ENCODE measurements at places on chromosomes 5 and 9.

- peak; percentile 40 for DNase-seq
Measured at GRCh38 chr9:136225366-136225747, 20.3 kb downstream of the QSOX2 start.

- DNase-seq, result no peak
Measured at GRCh38 chr5:88503041-88503345, 234.3 kb upstream of the TMEM161B start.

GRCh38 chr5:81786991-81787390 is 36.1 kb upstream of the SSBP2 start:
- DNase-seq, result no peak

DNA sequence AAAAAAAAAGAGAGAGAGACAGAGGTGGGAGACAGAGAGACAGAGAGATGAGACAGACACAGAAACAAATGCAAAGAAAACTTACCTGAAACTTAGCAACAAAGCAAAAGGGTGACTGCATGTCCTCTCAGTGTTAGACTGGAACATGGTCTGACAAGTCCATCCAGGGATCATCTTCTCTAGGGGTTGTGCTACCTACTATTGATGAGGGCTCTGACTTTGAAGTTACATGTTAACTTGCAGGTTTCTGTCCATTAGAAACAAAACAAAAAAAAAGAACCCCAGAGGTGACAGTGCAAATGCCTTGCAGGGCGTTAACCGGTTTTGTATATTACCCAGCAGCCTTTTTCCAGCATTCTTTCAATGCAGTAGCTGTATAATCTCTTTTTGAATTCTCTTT is 13.6 kb upstream of the SPARC start:
- DNase-seq, result no peak

GRCh38 chr9:17528859-17529258 is 50.0 kb upstream of the SH3GL2 start:
- DNase-seq, result no peak

- no peak for DNase-seq
Measured at GRCh38 chr5:12277504-12278192, 373.4 kb upstream of the CTNND2 start.

DNA sequence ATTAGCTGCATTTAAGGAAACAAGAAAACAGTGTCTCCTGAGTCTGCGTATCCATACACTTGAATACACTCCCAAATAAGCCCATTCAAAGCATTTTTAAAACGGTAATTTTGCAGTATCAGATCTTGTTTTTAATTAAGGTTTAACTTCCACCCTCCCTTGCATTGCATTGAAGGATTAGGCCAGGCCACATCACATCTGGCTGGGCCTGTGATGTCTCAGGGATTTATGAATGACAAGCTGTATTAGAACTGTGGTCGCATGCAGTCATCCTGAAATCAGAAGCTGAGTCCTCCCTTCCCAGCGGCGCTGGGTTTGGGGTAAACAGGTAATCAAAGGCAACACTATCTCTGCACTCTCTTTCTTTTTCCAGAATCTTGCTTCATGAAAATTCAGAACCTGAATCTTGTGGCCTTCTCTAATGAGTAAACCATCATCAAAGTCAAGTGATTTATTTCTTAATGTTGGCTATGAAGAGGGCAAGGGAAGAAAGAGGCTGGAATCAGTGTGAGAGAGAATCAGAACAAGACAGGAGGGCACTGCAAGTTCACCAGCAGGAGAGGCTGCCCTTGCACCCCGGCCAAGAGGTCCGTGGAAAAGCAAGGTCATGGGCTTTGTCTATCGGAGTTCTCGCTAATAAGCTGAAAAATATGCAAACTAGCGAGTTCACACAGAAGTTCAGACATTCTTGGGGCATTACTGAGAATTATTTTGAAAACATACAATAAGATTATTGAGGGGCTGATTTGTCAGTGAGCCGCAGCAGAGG is 80.0 kb upstream of the ZSWIM6 start:
- DNase-seq, result no peak

- no peak for DNase-seq
Measured at GRCh38 chr9:76150013-76150412, 244.2 kb downstream of the RFK start.

- no peak for DNase-seq
Measured at GRCh38 chr5:30401479-30402058, 791.9 kb upstream of the CDH6 start.

DNA sequence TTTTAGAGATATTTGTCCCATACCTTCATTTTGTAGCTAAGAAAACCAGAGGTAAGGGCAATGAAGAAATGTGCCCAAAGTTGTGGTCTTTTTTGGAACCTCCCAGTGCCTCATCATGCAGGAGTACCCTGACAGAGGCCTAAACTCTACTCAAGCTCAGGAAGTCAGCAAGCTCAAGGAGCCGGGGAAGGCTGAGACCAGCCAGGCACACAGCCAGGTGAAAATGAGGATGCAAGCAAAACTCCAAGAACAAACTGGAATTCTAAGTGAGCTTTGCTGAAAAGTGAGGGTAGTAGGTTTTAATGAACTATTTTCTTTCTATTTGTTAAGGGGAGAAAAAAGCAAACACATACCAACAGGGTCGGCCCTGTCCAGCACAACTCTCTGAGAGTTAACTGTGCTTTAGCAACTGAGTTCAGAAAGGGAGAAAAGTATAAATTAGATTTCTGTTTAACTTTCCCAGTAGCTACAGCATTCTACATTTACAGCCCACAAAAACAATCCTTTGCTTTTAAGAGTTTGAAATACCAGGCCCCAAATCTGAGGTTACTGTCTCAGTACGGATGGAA is 146.4 kb downstream of the GNAQ start:
- no peak for DNase-seq

DNA sequence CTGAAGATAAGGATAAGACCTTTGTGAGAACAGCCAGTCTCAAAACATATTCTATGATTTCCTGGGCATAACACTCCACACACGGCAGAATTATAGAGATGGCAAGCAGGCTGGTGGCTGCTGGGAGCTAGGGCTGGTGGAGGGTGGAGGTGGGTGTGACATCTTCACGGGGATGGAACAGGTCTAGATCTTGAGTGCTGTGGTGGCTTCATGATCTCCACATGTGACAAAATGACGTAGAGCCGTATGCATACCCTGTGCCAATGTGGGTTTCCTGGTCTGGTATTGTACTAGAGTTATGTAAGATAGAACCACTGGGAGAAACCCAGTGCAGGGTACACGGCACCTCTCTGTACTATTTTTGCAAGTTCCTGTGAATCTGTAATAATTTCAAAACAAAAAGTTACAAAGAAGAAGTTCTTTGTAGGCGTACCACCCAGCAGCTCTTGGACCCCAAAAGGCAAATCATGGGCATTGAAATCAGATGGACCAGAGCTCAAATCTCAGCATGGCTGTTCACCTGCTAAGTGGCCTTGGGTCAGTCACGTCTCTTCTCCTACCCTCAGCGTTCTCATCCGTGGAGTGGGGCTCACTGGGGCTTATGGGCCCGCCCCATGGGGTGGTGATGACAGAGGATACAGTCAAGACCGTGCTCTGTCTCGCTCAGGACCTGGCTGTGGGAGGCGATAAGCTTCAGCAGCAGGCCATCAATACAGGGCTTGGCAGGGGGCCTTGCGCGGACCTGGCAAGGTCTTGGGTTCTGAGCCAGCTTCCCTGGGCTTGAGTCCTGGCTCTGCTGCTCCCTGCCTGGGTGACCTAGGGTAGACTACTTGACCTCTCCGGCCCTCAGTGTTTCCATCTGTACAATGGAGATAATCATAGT is 74.7 kb upstream of the UNC5A start:
- no peak for DNase-seq

- no peak for DNase-seq
Measured at GRCh38 chr5:1757511-1757910, 42.1 kb downstream of the MRPL36 start.

- no peak for DNase-seq
Measured at GRCh38 chr5:94314460-94315131, 303.8 kb downstream of the KIAA0825 start.

DNA sequence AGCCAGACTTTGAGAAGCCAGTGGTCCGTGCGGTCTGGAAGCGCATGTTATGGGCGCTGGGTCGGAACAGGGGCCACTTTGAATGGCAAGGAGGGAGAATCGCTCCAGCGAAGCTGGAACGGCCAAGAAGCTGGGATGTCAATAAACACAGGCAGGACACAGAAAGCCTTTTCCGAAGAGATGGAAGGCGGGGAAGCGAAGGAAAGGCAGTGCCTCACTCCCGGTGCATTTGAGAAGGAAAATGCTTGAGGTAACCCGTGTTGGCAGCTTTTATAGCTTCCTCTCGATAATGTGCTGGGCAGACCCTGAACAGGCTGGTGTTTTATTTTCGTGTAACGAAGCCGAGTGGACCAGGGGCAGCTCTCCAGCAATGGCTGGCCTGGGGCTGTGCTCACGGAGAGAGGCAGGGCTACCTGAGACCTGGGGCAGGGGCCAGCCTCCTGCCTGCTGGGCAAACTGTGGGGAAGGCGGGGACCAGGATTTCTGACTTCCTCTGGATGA is 84.2 kb upstream of the SPRY4 start:
- no peak for DNase-seq

DNA sequence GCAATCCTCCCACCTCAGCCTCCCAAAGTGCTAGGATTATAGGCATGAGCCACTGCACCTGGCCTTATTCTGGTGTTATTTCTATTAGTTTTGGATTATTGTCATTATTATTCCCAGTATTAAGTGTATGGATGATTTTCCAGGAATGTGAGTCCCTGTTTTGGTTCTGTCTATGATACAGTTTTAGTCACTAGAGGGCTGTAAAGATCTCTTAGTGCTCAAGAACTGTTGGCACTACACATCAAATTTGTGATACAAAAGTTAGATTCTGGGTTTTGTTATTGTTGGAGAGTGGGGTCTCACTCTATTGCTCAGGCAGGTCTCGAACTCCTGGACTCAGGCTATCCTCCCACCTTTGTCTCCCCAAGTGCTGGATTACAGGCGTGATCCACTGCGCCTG is 12.1 kb downstream of the CCL28 start:
- DNase-seq, result no peak

DNA sequence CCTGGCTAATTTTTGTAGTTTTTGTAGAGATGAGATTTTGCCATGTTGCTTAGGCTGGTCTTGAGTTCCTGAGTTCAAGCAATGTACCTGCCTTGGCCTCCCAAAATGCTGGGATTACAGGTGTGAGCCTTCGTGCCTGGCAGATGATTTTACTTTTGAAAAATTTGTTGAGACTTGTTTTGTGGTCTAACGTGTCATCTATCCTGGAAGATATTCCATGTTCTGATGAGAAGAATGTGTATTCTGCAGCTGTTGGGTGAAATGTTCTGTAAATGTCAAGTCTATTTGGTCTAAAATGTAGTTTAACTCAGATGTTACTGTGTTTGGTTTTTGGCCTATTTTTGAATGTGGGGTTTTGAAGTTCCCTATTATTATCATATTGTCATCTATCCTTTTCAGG is 145.6 kb downstream of the XRCC4 start:
- no peak for DNase-seq

DNA sequence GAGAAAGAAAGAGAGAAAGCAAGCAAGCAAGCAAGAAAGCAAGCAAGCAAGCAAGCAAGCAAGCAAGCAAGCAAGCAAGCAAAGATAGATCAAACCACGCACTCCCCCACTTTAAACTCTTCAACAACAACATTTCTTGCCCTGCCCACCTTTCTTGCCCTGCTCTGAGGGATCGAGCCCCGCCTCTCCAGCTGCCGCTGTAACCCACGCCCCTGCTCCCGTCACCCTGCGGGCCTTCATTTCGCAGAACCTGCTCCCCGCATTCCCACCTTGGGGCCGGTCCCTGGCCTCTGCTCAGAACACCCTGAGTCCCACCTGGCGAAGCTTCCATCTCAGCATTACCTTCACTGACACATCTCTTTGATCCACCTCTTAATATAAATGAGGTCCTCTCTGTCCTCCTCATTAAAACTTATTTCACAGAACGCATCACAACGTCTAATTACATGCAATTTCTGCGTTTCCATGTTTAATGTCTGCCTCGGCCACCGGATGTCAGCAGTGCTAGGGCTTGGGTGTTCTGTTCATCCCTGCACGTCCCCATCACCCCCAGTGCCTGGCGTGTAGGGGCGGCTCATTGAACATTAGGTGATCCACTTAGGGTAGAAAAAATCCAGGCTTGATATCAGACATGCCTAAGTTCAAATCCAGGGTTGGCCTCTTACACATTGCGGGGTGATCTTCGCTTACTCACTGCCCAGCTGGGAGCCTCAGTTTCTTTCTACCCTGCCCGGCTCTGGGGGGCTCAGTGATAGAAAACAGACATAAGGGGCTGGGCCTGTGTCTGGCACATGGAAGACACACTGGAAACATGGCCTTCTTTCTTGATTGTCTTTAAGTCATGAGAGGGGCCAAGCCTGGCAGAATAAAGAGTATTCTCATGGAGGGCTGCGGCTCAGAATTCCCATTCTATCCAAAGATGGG is 187.6 kb downstream of the DAB2IP start:
- DNase-seq, result no peak

DNA sequence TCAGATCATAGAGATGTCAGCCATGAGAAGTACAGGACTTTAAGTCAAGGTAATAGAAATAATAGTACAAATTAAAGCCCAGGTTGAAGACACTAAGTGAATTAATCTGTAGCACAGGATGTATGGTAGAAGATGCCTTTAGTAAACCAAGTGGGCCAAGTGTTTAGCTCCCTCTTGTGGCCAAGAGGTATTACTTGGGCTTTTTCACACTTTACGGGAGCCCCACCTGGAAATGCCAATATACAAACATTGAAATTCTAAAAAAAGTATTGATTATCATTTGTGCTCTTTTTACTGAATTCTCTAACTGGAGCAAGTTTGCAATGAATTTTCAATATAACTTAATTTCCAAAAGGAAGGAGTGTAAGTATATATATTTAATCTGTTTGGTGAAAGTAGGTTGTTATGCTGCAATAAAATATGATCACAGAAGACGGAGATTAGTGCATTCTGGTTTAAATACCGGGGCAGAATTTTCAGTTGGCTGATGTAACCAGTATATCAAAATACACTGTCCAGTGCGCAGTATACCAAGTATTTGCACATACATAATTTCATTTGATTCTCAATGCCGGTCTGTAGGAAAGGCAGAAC is 84.7 kb downstream of the PARP8 start:
- peak; percentile 81 for DNase-seq

DNA sequence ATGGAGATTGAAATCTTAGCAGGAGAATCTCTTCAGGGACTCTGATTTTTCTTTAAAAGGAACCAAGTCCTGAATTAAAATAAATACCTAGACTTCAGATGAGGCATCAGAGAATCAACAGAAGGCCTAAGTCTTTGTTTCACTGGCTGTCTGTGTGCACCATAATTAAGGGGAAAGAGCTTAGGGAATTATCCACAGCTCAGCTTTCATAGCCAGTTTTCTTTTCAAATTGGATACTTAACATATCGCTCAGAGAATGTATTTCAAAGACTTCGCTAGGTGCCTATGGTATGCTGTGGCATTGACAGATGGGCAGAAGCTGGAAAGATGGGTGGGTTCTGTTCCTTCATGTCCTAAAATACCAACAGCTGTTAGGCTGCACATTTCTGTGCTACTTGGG is 325.8 kb downstream of the TMEM38B start:
- no peak for DNase-seq

GRCh38 chr5:75734913-75735789 is 17.9 kb upstream of the POC5 start:
- DNase-seq, result peak; percentile 24

DNA sequence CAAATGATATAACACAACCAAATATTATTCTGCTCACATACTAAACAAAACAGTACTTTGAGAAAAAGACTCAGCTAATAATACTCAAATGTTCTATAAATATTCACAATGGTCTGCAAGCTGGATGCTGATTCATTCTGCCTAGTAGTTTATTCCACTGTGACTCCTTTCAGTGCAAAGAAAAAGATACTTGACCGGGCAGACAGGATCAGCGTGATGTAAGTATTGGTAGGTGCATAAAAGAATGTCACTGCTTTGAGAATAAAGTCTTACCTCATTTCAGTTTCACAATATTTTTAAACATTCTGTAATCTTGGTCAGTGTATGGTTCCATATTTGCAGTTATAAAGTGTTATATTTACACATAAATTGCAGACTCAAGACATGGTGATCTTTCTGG is 223.0 kb upstream of the NUDT12 start:
- DNase-seq, result no peak

Data from CD4-positive, alpha-beta T cell treated with Interleukin-21 for 1 hour (primary cell).